ENCODE measurements at places on chromosomes 5 and 9.

- no peak for DNase-seq
Observed at GRCh38 chr5:112263469-112263868, 155.6 kb downstream of the EPB41L4A start.

GRCh38 chr9:105421864-105422263, 26.0 kb upstream of the FSD1L start:
- DNase-seq = no peak

DNA sequence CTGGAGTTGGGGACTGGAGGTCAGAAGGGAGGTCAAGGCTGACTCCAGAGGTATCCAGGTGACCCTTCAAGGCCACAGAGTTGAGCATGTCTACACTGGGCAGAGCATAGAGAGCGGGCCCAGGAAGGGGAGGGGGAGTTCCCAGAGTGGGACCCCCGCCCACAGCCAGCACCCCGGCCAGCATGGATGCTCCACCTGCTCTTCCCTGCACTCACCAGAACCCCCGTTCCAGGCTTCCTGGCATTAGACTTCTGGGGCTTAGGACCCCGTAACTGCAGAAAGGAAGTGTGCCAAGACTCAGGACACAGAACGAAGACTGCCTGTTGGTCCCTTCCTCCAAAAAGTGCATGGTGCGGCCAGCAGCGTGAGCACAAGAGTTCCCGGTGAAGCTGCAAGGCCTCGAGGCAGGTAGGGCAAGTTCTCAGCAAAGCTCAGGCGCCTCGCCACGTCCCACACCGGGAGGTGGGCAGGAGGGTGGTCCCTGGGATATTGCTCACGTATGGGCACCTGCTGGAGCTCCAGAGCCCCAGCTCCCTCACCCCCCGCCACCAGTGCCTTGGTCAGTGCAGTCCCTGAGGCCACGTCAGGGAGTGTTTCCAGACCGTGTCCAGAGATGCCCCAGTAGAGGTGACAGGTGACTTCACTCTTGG, 13.8 kb downstream of the ABO start:
- no peak for DNase-seq

DNA sequence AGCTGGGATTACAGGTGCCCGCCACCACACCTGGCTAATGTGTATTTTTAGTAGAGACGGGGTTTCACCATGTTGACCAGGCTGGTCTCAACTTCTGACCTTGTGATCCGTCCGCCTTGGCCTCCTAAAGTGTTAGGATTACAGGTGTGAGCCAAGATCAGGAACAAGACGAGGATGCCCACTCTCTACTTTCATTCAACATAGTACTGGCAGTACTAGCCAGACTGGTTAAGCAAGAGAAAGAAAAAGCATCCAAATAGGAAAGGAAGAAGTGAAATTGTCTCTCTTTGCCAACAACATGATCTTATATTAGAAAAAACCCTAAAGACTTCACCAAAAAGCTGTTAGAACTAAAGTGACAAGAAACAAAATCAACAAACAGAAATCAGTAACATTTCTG, 7.4 kb upstream of the ENDOG start:
- no peak for DNase-seq

DNA sequence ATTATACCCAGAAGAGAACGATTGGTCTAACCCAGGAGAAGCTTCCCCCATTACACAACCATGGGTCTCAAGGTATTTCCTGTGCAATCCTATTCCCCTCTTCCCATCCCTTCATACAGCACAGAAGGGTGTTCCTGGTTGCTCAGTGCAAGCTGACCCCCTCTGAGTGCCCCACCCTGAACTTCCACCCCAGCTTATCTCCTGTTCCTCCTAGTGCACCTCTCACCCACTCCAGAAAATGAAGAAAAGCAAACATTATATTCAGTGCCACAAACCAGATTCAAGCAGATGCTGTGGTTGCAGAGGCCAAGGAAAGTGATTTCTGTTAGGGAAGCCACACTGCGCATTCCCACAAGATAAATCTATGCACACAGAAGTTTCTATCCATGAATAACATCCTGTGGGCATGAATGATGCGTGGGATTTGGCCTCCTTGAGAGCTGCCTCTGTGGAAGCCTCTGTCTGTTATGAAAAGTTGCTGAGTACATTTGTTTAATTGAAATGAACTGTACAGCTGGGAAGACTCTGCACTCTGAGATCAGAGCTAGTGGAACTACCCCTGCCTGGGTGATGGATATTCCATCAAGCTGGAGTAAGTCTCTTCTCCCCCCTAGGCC, 2.2 kb upstream of the OR2S2 start:
- no peak for DNase-seq

- DNase-seq = no peak
Observed at GRCh38 chr5:107805824-107806223, 135.1 kb upstream of the EFNA5 start.

- DNase-seq = no peak
Observed at GRCh38 chr5:57032151-57032551, 80.2 kb upstream of the MIER3 start.

GRCh38 chr9:126328407-126328806, 1.8 kb downstream of the MVB12B start:
- no peak for DNase-seq

GRCh38 chr5:97874491-97874890, 691.4 kb upstream of the RIOK2 start:
- DNase-seq = no peak

GRCh38 chr5:80399526-80400239, 8.2 kb upstream of the ZFYVE16 start:
- no peak for DNase-seq

DNA sequence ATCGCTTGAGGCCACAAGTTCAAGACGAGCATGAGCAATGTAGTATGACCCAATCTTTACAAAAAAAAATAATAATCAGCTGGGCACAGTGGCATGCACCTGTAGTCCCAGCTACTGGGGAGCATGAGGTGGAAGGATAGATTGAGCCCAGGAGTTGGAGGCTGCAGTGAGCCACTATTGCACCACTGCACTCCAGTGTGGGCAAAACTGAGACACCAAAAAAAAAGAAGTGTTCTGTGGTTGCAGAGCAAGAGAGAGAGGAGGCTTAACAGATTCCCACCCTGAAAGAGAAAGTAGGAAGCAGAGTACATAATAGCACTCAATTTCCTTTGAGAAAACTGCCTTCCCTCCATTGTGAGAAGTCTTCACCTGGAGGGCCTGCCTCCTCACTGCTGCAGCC, 52.6 kb downstream of the ALDH7A1 start:
- no peak for DNase-seq

- no peak for DNase-seq
Observed at GRCh38 chr9:127654619-127655018, 42.5 kb downstream of the STXBP1 start.

Data from stimulated activated CD8-positive, alpha-beta memory T cell treated with anti-CD3 and anti-CD28 coated beads, Interleukin-7, amount 100 ng/mL, for 1 hour (primary cell).